Retinal pigment epithelial cell (primary cell): ENCODE measurements at places on chromosomes 12 and 14.

- DNase-seq, result no peak
These were observed 7.2 kb upstream of the GPR132 start for GRCh38 chr14:105072381-105072861.

DNA sequence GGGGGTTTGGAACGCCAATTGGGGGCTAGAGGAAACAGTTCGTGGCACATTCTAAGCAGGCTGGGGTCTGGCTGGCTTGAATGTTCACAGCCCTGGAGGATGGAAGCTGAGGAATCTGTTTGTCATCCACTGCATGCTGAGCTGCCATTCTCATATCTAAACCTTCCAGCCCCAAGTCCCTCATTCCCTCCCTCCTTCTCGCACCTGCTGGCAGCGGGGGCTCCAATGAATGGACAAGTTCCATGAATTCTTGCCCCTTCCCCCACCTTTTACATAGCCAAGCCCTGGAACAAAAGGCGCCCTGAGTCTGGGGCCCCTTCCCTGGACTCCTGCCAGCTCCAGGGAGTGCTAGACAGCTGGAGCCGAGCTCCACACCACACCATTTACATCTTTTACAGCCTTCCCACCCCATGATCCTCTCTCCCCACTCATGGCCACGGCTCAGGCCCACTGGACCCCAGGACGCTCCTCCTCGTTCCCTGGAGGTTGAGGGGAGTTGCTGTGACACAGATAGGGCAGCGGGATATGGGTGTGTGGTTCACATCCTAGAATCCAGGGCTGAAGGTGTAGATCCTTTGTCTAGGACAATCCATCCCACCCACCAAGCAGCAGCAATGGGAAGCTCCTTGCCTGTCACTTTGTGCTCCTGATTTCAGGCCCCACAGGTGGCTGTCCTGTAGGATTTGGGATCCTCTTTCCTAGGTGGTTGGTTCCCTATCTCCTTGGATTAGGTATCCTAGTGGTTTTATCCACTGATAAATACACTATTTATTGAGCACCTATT, 21.7 kb upstream of the VRTN start:
- peak; percentile 15 for DNase-seq

DNA sequence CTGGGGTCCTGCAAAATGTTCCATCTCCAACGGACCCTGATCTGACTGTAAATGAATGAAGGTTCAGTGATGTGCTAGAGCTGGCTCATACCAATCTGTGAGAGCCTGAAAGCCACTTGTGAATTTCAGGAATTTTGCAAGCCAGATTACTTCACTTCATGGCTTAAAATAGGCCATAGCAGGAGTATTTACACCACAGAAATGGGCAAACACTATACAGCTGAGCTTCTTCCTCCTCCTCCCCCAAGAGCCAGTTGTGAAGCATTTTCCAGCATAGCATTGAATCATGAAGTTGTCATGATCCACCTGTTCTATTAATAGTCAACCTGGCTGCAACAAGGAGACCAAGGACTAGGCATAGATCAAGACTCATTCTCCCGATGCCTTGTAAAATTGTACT, 141.3 kb upstream of the RASSF8 start:
- no peak for DNase-seq

DNA sequence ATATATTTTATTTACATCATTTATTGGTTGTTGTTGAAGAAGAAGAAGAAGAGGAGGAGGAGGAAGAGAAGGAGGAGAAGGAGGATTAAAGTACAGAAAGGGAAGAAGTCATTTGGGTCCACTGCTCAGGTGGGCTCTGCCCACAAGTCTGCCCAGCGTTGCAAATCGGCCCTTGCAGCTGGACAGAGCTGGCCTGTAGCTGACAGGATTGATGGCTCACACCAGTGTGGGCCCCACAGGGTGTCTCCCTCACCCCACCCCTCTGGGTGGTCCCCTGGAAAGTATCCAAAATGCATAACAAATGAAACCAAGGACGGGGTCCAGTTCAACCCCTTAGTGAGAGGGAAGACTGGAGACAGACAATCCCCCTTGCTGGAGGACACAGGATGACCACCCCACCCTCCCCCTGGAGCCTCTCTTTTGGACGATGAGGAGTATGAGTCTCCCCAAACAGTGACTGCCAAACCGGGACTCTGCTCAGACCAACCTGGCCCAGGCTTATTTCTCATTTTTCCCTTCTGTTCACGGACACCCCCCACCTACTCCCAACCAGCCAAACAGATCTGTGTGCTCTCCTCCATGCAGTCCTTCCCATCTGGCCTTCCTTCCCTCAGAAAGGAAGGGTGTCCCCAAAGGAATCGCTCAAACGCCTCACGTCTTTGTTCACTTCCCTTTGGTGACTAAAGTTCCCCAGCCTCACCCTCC, 17.7 kb downstream of the DPF3 start:
- DNase-seq, result no peak

GRCh38 chr12:8822298-8822697, at the start of gene A2ML1:
TSS of gene A2ML1 (plus strand) at chr12:8822621. CDS start at chr12:8822652, 31 bp downstream.
- no peak for DNase-seq

DNA sequence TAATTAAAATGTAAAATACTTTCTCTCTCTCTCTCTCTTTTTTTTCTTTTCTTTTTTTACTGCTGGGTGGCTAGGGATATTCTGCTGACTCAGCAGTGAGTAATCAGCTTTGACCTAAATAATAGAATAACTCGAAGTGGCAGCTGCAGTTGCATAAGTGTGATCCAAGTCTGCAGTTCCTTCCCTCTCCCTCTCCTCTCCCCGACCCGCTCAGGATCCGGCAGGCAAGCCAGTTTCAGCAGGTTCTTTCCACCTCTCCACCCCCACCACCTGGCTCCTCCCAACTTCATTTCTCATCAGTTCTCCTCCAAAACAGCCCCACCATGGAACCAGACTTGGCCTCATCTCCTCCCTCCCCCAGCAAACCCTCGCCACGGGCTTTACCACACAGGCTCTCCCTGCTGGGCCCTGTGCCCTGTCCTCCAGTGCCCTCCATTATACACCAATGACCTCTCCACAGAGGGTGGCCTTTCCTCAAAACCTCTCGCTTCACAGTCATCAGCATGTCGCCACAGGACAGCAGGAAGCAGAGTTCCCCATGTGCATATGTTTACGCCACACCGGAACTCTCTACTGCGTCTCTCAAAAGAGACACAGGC, 22.4 kb downstream of the SLC7A8 start:
- DNase-seq, result peak; percentile 87

- peak; percentile 22 for DNase-seq
These were observed 89.1 kb upstream of the STAC3 start for GRCh38 chr12:57340104-57340503.

GRCh38 chr14:64296561-64296960, 2.4 kb upstream of the ESR2 start:
- no peak for DNase-seq

- DNase-seq, result no peak
These were observed 16.3 kb upstream of the TBC1D30 start for GRCh38 chr12:64808110-64808509.

DNA sequence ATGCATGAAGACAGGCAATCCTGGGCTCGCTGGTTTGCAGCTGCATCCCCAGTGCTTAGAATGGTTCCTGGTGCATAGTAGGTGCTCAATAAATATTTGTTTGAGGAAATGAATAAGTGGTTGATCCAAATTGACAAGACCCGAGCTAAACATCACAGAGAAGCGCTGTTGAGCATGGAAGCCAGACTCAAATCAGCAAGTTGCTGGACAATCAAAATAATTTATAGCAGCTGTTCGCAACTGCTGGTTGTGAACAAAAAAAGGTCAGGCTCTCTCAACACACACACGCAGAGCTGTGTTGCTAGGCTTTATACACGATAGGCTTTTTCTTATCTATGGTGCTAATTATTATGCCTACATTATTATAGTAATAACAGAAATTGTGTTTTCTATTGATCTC, 190.2 kb downstream of the TBX5 start:
- DNase-seq, result no peak

DNA sequence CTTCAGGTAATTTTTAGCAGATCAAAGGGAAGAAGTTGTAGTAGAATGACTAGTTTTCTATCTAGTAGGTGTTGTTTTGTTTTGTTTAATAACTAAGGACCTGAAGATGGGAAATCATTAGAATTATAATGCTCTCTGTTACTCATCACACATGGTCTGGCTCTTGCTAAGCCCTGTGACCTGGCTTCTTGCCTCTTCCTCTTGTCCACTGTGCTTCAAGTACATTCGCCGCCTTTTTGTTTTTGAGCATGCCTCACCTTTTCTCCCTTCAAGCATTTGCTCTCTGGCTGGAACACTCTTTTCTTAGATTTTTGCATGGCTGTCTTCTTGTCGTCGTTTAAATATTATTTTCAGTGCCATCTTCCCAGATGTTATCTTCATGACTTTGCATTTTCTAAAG, 47.7 kb downstream of the DAAM1 start:
- no peak for DNase-seq

DNA sequence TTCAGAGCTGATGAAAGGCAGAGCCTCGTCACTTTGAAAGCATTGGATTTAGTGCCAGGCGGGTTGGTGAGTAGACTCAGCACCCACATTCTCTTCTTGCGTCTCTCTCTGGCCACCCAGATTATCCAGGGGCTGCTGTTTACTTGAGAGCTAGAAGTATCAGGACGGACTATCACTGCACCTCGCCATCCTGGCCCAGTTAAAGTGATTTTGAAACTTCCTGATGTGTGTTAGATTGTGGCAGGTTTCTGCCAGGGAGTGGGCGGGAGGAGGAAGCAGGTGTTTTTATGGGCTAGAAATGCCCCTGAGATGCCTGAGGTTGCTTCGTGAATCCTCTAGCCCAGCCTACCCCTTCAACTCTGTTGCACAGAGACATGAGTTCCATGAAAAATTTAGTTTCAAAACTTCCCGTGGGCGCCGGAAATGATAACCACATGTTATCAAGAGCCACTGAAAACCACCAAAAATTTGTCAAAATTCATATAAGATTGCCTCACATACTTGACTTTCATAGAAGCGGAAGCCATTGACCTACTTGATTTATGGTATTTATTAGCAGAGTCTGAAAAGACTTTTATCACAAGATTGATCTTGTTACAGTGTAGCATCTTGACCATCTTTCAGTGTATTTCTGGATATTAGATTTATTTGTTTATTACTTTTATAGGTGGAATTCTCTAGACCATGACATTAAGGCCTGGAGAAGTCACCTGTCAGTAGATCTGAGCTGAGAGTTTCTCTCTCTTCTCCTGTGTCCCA, 466.0 kb downstream of the RAD51B start:
- DNase-seq, result no peak

GRCh38 chr12:1351926-1352325, 242.5 kb downstream of the FBXL14 start:
- DNase-seq, result no peak

- no peak for DNase-seq
These were observed 96.1 kb downstream of the DAD1 start for GRCh38 chr14:22492622-22493542.

GRCh38 chr12:107884769-107885694, 110.5 kb downstream of the ASCL4 start:
- no peak for DNase-seq

DNA sequence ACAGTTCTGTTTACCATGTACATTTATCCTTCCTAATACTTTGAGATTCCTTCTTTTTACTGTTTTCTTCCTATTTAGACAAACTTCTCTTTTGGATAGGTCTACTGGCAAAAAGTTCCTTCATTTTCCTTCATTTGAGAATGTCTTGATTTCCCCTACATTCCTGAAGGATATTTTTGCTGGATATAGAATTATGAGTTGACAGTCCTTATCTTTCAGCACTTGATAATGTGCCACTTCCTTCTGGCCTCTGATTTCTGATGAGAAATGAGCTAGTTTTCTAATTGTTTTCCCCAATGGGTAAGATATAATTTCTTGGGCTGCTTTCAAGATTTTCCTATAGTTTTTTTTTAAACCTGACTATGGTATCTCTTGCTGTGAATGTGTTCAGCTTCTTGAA, 75.6 kb downstream of the CEP83 start:
- no peak for DNase-seq

DNA sequence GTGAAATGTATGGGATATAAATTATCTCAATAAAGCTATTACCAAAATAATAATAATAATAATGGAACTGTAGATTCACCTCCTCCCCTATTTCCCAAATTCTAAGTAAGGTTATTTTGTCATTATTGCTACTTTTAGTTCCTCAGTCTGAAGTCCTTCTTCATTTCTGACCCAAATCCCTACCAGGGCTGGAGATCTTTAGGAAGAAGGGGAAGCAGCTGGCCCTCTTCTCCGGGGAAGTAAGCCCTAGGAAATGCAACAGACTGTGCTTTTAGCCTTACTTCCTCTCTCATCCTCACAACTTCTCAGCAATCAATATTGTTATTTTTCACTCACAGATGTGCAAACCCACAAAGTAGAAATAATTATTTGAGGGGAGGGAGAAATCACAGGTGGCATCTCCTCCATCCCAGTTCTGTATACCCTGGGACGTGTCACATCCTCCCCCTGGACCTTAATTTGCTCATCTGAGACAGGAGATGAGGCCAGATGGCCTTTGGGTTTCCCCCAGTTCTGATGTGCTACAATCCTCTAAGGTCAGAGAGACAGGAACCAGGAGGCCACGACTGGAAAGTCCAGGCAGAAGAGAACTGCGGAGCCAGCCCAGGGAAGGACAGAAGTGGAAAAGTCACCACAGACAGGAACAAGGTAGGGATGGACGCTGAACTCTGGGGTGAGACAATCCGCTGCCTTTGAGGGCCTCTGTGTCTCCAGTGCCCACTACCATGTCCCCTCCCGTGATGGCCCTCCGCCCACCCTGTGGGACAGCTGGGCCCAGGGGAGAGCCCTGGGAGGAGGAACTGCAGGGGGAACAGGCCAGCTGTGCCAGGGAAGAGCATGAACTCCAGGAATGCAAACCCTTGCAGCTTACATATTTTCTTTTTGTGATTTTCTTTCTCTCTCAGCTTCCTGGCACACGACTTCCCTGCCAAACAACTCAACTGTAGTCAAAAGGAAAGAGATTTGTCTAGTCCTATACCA, 10.6 kb upstream of the TNFRSF1A start:
- DNase-seq, result no peak

DNA sequence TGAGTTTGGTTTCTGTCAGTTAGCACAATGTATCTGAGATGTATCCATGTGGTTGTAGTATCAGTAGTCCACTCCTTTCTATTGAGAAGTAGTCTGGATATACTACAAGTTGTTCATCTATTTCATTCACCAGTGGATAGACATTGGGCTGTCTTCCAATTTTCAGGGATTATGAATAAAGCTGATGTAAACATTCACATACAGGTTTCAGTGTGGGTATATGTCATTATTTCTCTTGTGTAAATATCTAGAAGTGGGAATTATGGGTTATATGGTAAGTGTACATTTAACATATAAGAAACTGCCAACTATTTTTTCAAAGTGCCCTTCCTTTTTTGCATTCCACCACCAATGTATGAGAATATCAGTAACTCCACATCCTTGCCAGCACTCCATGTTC, 35.9 kb downstream of the PHLDA1 start:
- DNase-seq, result peak; percentile 32

GRCh38 chr14:68458253-68458652, 334.6 kb downstream of the ZFP36L1 start:
- no peak for DNase-seq
